ENCODE measurements at places on chromosomes 13 and 19.
A peak's percentile ranks its signal among the peaks of the same experiment; 100 is the strongest.

DNA sequence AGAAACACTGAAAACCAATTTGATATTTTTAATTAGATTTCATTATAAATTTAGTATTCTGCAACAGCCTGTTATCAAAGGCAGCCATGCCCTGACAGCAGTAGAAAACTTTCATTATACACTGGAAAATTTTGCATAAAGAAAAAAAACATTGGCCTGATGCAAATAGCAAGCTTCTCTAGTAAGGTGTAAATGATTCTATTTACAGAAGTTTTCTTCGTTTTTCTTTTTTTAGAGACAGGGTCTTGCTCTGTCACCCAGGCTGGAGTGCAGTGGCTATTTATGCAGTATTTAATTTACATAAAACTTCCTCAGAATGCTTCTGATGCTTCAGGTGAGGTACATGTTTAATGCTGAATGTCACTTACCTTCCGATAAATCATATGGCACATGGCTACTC, 67.0 kb downstream of the ABCC4 start:
- no peak for DNase-seq

DNA sequence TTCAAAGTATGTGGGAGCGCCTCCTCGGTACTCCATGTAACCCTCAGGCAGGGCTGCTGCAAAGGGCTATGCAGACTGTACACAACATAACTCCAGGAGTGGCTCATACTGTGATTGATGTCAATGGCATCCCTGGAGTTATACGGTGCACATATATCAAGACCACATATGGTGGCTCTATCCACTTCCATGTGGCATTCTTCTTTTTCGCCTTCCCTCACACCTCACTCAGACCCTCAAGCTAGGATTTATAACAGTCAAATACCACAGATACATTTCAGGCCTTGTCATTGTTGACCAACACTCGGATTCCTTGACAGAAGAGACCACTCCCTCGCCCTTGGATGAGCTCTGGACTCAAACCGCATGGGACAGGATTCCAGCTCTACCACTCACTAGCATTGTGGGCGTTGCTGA, 11.3 kb upstream of the UBL3 start:
- DNase-seq = no peak

GRCh38 chr13:50285283-50285682, 270.0 kb downstream of the KCNRG start:
- DNase-seq = no peak

- DNase-seq = no peak
Measured at GRCh38 chr19:6718111-6718740, 2.2 kb downstream of the C3 start.

- DNase-seq = no peak
Measured at GRCh38 chr13:98846521-98846920, 94.0 kb upstream of the SLC15A1 start.

GRCh38 chr13:48853728-48854102, 122.0 kb upstream of the FNDC3A start:
- peak; percentile 50 for DNase-seq

- DNase-seq = no peak
Measured at GRCh38 chr19:15328312-15328711, 4.0 kb downstream of the BRD4 start.

All from Caki2 (cell line).